ENCODE measurements at places on chromosomes 4 and X.

DNA sequence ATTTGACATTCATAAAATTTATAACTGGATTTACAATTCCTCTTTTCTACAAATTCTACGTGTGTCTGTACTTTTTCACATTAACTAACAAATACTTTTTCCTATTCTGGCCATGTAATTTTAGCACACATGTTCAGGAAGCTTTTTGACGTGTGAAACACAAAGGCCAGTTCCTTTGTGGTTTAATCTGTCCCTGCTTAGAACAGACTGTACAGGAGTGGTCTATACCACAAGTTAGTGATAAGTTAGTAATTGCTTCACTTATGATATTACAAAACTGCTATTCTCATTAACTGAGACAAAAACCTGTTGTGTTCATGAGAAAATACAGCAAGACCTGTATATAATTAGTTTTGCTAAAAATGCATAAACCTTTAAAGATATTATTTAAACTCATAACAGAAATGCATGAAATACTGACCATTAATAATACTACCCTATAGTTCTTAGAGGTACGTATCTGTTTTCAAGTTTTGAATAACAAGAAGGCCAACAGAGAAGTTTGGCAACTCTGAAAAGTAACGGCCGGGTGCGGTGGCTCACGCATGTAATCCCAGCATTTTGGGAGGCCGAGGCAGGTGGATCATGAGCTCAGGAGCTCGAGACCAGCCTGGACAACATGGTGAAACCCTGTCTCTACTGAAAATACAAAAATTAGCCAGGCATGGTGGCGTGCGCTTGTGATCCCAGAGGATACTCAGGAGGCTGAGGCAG lies 13.7 kb upstream of the AREG start:
- DNase-seq: peak; percentile 85

DNA sequence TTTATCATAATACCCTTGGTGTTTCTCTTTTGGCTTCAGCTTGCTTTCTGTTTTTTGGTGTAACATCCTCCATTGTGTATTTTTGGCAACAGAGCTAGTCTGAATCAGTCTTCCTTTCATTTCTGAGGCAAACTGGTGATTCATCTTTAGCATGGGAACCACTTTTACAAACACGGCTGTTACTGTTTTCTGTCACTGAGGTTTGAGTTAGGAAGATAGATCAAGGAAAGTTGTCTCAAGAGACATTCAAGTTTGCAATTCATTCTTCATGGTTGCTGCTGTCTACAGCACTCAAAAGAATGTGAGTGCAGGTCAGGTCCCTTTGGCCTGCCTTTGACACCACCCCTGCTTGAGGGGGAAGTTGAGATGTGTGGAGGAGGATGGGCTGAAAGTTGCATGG lies 36.3 kb downstream of the IL21 start:
- DNase-seq: peak; percentile 37

- DNase-seq: no peak
Measured at GRCh38 chr4:82798168-82799005, at the start of gene SCD5. Gene SCD5, minus strand, starts transcription at chr4:82798796. Its CDS starts 259 bp downstream, at chr4:82798537.

GRCh38 chrX:138925330-138925729 lies 213.8 kb upstream of the FGF13 start:
- peak; percentile 82 for DNase-seq

DNA sequence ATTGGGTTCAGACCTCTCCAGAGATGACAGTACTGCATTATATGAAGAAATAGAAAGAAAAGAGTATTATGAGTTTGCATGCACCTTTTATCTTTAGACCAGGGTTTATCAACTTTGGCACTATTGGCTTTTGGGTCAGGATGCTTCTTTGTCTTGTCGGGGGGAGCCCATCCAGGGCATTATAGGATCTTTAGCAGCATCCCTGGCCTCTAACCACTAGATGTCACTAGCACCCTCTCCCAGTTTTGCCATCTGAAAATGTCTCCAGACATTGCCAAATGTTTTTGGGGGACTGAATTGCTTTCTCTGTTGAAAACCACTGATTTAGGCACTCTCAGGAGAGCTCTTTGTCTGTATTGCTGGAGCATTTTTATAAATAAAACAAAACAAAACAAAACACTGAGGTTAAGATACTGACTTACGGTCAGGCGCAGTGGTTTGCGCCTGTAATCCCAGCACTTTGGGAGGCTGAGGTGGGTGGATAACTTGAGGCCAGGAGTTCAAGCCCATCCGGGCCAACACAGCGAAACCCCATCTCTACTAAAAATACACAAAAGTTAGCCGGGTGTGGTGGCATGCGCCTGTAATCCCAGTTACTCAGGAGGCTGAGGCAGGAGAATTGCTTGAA lies 23.6 kb downstream of the CA5B start:
- no peak for DNase-seq

DNA sequence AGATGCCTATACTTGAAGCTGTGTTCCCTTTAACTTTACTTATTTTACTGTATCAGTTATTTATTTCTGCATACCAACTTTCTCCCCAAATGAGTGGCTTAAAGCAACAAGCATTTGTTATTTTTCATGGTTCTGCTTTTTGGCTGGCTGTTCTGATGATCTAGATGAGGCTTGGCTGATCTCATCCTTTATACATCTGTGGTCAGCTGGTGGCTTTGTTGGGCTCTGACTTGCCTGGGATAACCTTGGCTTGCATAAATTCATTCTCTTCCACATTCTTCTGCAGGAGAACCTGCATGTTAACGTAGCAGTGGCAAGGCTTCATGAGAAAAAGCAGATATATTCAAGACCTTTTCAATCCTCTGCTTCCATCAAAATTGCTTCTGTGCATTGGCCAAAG lies 1317.6 kb downstream of the ADGRL3 start:
- peak; percentile 13 for DNase-seq

DNA sequence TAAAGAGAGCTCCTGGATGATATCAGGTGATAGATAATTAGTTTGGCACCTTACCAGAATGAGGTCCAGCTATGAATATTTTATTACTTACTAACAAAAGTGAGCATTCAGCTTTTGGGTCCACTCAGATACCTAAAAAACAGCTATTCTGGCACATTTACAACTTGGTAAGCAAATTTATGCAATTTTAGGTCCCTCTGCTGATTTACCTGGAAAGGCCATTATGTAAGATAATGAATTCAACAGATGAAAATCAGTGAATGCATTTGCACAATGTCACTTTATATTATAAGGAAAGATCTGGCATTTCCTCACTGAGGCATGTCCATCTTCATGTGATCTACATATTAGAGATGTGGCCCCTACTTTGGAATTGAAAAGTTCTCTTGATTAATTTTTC lies 517.0 kb downstream of the SPRY1 start:
- DNase-seq: no peak

DNA sequence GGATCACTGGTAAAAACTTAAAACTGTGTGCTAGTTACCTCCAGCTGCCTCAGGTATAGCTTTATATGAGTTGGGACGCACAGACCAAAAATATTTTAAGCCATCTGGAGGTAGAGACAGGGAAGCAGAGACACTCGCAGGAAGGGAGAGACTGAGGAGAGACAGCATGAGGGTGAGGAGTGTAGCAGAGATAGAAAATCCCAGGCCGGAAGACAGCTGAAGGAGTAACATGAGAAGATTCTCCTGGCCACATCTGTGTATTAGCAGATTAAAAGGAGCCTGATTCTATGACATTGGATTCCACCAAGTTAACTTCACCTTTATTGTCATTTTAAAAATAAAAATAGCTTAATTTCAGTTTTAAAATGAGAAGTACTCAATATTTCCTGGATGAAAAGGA lies 84.3 kb downstream of the PDLIM5 start:
- no peak for DNase-seq

- DNase-seq: no peak
Measured at GRCh38 chr4:21077967-21078366, 377.7 kb downstream of the PACRGL start.

DNA sequence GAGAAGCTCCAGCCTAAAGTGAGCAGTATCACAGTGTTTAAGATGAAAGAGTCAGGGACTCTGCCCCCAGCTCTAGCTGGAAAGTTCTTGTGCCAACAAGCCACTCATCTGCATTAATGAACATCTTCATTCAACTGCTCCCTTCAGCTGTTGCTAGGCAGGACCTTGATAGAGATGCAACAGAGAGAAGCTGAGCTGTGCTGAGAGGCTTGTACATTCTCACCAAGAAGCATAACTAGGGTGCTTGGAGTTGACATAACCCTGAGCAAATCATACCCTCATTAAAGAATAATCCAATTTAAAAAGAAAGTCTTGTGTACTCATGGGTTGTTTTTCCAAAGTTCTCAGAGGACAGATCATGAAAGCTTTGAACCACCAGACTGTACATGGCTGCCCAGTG lies 63.2 kb downstream of the ATXN3L start:
- no peak for DNase-seq

- DNase-seq: no peak
Measured at GRCh38 chrX:123959281-123960063, 2.0 kb upstream of the STAG2 start.

DNA sequence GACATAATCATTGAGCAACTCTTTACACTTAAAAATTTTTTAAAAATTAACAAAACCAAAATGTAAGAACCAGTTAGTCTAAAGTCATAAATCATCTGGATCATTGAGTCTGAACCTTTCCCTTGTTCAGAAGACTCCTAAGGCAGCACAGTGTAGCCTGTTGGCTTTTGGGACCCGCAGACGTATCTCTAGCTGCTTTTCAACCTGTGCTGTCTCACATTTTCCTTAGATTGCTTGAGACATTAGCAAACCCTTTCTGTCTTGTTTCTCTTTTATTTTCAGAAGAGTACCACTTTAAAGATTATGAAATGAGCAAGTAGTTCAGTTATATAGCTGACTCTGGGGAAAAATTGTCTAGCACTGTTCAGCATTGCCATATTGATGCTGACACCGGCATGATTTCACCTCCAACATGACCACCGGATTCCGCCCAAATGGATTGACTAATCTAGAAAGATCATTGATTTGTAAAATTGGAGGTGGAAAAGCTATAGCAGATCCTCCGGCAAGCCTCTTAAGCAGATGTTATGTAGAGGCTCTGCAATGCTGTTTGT lies 8.9 kb downstream of the TCEANC start:
- no peak for DNase-seq

- no peak for DNase-seq
Measured at GRCh38 chr4:121535351-121535750, 154.5 kb upstream of the QRFPR start.

- DNase-seq: no peak
Measured at GRCh38 chr4:1111259-1111809, 2.0 kb downstream of the RNF212 start.

GRCh38 chrX:100687546-100687945 lies 43.5 kb downstream of the SRPX2 start:
- no peak for DNase-seq

GRCh38 chrX:134000260-134001245 lies 15.2 kb upstream of the GPC3 start:
- DNase-seq: no peak

DNA sequence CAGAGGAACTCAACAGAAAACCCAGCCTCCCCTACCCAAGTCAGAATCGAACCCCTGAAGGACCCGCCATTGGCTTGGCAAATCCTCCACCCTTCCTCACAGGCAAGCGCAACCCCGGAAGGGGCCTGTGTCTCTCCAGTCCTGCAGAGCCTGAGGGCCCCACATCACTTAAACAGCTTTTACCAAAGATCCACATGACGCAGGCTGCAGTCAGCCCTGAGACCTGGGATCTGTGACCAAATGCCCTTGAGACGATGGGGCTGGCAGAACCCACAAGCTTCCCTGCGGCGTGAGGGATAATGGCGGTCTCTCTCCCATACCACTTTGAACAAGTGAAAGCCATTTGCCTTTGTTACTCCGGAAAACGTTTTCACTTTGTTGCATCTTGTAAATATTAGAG lies 54.9 kb downstream of the ACOX3 start:
- DNase-seq: no peak

- DNase-seq: no peak
Measured at GRCh38 chrX:25009407-25009806, 6.4 kb downstream of the ARX start.

DNA sequence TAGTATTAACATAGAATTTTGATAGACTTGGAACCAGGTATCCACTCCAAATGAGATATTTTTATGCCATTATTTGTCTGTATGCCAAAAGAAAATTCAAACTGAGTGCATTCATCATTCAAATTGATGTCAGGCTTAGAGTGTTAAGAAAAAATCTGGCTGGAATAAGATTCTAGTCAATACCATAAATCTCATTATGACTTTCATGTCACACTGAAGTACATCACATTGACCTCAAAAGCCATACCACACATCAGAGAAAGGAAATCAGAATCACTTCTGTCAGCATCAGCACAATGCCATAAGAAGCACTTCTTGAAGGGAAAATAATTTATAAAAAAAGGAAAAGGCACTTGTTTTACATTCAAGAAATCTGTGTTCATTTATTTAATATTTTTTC lies 119.0 kb upstream of the BMP3 start:
- DNase-seq: no peak

- no peak for DNase-seq
Measured at GRCh38 chr4:6346373-6347110, 76.9 kb downstream of the WFS1 start.

DNA sequence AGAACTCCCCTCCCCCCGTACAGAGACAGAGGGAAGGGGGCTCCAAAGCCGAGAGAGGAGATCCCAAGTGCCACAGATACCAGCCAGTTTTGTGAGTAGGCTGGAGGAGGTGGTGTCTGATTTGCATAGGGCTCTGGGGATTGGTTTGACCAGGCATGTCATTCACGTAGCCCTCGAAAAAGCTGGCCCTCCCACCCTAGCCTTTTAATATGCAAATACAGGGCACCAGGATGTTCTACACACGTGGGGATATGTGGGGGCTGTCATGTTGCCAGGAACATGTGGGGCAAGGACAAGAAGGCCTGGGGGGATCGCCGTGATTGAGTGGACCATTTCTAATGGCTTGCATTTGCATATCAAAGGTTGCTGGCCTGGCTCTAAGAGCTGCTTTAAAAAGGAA lies 272.9 kb downstream of the PPP1R2C start:
- no peak for DNase-seq

DNA sequence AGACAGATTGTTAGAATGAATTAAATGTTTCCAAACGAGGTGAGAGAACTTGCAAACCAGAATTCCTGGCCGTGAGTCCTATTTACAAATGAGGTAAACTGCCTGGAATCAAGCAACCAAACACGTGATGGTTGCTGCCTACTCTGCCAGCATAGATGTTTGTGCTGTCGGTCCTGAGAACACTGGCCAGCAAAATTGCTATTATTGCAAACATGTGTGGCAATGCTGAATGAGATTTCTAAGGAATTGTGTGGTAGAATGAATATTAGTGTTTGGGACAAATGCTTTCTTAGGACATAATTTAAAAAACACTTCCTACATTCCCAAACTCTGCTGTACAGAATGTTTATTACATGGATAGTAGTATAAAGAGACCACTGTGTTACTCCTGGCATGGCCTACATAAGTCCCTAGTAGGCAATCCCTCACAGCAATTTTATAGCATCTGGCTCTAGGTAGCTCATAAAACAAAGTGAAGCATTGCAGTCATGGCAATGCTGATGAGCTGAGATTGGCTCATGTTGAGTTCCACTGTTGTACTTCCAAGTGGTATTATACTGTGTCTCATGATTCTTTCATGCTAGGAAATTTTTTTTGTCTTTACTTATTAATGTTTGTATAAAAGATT lies 605.2 kb upstream of the EPHA5 start:
- no peak for DNase-seq

GRCh38 chr4:52231526-52231925 lies 180.4 kb downstream of the SPATA18 start:
- DNase-seq: no peak

Data from non-pigmented ciliary epithelial cell (primary cell).